LoVo (cell line): ENCODE measurements at places on chromosomes 1 and 21.

- no peak for DNase-seq
Measured at GRCh38 chr1:3837200-3837599, 19.8 kb downstream of the CEP104 start.

GRCh38 chr21:28554660-28555475 lies 437.8 kb downstream of the LTN1 start:
- no peak for DNase-seq

DNA sequence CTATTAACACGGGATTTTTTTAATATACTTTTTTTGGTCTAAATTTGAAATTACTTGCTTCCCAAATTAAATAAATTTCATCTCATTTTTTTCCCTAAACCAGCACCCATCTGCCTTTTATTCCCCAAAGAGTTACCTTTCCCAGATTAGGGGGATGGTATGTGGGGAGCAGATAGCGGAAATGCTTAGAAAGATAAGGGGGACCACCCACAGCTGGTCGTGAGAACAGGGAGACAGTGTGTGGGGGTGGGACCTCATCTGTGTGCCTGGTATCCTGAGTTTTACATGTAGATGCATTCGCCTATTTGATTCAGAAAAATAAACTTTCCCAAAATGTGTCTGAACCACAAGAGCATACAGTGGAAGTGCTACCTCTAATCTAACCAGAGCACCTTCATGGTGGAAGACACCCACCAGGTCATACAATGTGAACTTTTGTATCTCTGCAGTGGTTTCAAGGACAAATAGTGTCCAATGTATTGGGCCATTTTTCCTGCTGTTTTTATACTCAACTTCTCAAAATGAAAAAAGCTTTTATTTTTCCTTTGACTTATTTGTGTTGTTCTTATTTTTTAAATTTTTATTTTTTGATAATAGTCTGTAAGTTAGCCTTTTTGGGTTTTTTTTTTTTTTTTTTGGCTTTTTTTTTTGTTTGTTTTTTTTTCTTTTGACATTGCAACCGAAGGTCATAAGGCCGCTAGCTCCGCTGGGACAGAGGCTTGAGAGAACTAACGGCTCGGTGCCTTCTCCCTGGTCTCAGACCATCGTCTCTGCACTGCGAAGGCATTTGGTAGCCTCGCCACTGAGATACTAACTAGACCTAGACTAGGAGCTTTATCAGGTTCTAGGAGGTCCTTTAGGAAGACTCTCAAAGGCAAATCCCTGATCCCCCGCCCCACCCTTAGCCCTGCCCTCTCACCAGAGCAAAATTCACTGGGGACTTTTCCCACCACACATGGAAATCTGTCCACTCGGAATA lies 263.2 kb downstream of the TM2D1 start:
- DNase-seq, result no peak

DNA sequence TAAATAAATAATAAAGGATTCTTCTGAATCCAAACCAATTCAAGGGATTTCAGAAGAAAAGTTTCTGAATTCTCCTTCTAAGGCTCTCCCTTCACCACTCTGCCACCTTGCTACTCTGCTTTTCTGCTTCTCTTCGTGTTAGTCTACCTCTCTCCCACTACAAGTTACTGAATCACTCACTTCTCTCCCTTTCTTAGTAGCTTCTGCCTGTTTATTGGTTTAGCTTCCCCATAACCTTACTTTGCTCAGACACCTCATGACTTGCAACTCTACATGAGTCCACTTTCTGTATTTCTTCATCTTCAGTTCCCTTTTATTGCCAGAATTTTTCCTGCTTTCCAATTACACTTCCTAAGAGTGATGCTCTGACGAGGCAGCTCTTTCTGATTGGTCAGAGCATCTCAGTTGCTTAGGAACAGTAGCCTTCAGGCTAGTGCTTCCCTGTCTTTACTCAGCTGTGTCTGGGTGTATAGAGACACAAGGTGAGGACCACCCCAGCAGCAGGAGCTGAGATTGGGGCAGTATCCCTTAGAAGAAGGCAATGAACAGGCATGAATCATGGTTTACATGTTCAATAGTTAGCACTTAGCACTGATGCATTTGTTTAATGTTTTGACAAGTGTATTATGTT lies 144.6 kb downstream of the SLC30A10 start:
- no peak for DNase-seq

DNA sequence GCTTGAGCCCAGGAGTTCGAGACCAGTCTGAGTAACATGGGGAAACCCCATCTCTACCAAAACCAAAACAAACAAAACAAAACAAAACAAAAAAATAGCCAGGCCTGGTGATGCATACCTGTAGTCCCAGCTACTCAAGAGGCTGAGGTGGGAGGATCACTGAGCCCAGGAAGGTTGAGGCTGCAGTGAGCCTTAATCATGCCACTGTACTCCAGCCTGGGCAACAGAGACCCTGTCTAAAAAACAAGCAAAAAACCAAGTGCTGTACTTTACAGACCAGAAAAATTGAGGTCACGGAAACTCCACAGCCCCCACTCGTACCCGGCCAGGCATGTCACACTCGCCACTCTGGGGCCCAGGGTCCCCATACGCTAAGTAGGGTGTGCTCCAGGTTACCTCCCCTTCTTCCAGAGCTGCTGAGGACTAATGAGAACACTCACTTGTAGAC lies 22.9 kb downstream of the ATP2B4 start:
- DNase-seq, result no peak

DNA sequence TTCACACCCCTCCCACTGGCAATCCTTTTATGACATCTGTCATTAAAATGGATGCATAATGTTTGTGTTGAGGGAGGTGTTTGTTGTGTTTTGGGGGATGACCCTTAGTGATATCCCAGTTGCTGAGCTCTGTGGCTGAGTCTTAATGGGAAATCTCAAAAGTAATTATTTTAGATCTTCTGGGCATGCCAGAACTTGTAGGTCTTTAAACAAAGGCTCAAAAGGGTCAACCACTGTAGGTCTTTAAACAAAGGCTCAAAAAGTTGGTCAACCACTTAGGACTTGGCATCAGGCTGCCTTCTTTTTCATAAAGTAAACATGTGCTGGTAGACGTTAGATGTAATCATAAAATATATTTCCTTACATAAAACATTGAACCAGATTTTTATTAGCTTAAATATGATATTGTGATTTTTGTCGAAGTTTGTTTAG lies 78.0 kb downstream of the CDC14A start:
- peak; percentile 45 for DNase-seq

GRCh38 chr1:6243993-6244392 lies at the start of gene HES3:
TSS of gene HES3 (plus strand) at chr1:6244179. CDS start at chr1:6244366, 187 bp downstream.
- DNase-seq, result no peak

GRCh38 chr1:8017495-8018197 lies 8.5 kb downstream of the ERRFI1 start:
- DNase-seq, result no peak

- DNase-seq, result no peak
Measured at GRCh38 chr1:85678193-85678592, 30.0 kb downstream of the ZNHIT6 start.

DNA sequence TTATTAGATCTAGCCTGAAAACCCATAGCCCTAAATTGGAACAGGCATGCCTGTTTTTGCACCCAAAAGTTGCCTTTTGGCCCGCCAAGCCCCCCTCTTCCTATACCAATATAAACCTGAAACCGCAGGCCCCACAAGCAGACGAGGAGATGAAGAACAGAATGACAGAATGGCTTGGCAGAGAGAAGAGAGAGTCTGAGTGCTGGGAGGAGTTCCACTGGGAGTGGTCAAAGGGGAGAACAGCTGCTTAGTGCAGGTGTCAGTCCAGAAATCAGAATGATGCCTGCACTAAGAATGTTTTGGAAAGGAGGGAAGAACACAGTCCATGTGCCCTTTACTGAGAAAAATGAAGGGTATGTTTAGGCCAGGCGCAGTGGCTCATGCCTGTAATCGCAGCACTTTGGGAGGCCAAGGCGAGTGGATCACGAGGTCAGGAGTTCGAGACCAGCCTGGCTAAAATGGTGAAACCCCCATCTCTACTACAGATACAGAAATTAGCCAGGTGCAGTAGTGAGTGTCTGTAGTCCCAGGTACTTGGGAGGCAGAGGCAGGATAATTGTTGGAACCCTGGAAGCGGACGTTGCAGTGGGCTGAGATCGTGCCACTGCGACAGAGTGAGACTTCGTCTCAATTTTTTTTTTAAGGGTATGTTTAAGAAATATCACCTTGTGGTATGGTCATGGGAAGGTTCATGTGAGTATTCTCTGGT lies 9.4 kb downstream of the DYRK1A start:
- no peak for DNase-seq

GRCh38 chr1:8714173-8714572 lies 103.3 kb downstream of the RERE start:
- DNase-seq, result no peak

GRCh38 chr1:27600498-27601175 lies 3.3 kb downstream of the AHDC1 start:
- no peak for DNase-seq

- DNase-seq, result no peak
Measured at GRCh38 chr1:246383791-246384190, 123.3 kb downstream of the SMYD3 start.

DNA sequence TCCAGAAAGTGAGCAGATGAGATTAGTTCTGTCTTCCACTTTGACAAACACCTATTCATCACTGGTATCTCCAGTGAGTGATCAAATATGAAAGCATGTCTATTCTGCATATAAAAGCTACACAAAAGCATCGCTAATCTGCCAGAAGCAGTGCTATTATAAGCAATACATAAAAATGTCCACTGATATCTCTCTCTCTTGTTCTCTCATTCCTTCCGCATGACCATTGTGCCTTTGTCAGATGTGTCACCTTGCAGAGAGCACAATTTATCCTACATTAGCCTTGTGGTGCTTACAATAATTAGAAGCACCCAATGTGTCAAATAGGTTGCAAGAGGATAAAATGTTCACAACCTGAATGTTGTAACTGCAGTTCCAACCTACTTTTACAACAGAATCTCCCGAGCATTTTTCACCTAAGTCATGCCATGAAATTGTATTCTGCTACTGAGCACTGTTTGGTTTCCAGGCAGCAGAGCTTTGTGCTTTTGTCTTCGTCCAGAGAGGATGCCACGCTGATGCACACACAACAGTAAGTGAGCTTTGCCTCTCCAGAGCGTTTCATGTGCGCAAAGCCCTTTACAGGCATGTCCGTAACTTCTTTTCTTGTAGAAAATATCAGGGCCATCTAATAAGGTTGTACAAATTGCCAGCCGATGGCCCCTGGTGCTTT lies 198.7 kb upstream of the PLD5 start:
- DNase-seq, result no peak

DNA sequence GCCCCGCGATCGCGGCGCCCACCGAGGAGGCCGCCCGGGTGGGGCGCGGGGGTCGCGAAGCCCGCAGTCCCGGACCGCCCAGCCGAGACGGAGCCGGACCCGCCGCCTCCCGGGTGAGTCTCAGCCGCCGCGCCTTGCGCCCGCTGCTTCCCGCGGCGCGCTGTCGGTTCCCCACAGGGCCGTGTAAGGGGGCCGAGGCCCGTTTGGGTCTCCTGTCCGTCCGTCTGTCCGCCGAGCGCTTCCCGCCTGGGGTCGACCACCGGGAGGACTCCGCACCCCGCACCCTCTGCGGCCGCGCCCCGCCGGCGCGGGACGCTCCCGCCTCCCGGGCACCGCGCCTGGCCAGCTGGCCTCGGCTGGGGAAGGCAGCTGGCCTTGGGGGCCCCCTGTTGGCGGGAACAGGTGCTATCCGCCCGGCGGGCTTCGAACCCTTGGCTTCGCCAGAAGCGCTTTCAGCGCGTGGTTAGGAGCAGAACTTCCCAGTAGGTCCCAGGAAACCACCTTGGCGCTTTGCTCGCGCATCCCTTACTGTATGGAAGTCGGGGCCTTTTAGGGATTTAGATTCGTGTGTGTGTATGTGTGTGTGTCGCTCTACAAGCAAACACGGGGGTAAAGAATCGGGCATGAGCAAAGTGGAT lies 414 bp downstream of the TMEM51 start:
- peak; percentile 71 for DNase-seq

GRCh38 chr21:34603002-34603709 lies 11.8 kb downstream of the RCAN1 start:
- DNase-seq, result peak; percentile 29

DNA sequence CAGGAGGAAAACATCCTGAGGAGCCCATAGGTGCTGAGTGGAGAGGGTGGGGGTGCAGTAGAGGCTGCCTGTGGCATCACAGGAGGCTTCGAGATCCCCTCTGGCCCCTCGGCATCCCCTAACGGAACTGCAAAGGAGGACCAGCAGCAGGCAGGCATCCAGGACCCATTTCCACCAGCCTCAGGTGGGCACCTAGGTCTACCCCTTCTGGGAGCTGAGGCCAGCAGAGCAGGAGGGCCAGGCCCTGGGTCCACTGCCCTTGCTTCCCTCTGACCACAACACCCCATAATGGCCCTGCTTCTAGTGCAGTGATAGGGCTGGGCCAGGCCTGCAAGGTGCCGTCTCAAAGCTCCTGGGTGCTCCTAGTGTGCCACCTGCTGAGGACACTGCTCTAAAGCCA lies 723.0 kb downstream of the PTPRU start:
- no peak for DNase-seq

DNA sequence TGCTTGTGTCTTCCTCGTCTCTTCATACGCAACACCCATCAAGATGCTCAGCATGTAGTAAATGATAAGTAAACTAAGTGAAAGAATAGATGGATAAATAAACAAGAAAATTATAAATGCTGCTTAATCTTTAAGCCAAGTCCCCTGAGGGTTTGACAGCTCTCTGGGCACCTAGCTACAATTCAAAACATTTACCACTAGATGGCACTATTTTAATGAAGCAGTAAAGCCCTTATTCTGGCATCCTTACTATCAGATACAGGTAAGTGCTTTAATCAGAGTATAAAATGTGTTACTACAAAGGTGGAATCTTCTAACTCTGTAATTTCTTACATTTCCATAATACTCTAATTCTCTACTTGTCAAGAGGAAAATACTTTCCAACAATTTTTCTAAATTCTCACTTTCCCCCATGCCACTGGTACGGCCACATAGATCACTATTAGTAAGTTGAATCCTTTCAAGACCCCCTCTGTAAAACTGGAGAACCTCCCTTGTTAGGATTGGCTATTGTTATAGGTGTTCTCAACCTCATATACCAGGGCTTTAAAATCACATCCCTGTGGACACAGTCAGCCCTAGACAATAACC lies 137.8 kb downstream of the BARHL2 start:
- DNase-seq, result peak; percentile 70

GRCh38 chr1:43144237-43144636 lies 27.9 kb downstream of the EBNA1BP2 start:
- DNase-seq, result no peak

DNA sequence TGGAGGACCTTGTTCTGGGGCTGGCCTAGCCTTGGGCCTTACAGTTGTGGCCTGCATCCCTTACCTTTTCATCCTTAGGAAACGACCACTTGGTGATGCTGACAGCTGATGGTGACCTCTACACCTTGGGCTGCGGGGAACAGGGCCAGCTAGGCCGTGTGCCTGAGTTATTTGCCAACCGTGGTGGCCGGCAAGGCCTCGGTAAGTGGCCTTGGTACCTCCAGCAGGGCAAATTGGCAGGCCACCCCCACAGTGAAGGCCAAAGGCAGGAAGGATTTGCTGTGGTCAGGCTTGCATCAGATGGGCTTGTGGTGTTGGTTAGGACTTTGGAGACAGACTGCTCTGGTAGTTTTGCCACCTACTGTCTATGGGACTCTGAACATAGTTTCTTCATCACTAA lies 17.7 kb upstream of the TRNAU1AP start:
- no peak for DNase-seq
